GM04504 (cell line): ENCODE measurements at places on chromosomes 12 and 14.

- no peak for DNase-seq
Measured at GRCh38 chr14:50823762-50824636, 7.0 kb downstream of the NIN start.

GRCh38 chr14:45641541-45641940 lies 388.5 kb upstream of the MIS18BP1 start:
- no peak for DNase-seq

- no peak for DNase-seq
Measured at GRCh38 chr12:18443768-18444437, 182.6 kb downstream of the PIK3C2G start.

DNA sequence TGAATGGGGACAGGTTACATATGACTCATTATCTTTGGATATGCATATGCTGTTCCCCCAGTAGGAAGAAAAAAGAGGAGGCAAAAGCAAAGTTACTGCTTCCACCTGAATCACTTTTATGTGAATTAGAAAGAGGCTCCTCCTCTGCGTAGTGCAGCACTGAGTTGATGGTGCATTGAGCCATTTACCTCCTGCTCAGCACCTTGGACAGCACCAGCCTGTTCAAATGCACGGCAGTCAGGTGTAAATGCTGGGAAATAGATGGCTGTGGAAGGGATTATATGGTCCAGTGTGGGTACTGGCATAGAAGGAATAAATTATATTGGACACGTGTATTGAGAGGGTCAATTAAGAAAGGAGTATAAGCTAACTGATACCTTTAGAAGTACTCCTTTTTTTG lies 541.9 kb upstream of the SEL1L start:
- no peak for DNase-seq

GRCh38 chr12:19095331-19095730 lies 34.2 kb upstream of the PLEKHA5 start:
- DNase-seq, result no peak

DNA sequence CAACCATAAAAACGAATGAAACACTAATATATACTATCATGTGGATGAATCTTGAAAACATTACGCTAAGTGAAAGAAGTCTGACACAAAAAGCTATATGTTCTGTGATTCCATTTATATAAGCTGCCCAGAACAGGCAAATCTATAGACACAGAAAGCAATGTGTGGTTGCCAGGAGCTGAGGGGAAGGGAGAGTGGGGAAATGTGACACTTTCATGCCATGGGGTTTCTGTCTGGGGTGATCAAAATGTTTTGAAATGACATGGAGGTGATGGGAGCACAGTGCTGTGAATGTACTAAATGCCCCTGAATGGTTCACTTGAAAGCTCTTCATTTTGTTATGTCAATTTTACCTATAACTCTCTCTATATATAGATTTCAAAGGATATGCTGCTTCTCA lies 30.1 kb downstream of the ATG14 start:
- DNase-seq, result no peak

DNA sequence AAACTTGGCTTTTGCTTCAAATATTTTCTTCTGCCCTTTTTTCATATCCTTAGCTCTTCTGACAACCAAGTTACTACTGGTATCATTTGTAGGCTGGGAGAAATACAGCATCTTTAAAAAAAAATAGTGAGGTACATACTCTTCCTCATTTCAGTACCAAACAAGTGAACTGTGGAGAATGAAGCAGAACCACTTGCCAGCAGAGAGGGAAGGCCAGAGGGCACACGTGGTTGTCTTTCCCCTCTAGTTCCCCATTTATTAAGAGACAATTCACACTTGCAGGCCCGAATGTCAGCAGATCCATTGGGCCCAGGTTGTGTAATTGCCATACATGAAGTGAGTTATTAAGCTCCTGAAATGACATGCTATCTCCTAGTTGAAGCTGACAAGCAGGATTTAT lies 3.2 kb downstream of the SUSD6 start:
- no peak for DNase-seq

DNA sequence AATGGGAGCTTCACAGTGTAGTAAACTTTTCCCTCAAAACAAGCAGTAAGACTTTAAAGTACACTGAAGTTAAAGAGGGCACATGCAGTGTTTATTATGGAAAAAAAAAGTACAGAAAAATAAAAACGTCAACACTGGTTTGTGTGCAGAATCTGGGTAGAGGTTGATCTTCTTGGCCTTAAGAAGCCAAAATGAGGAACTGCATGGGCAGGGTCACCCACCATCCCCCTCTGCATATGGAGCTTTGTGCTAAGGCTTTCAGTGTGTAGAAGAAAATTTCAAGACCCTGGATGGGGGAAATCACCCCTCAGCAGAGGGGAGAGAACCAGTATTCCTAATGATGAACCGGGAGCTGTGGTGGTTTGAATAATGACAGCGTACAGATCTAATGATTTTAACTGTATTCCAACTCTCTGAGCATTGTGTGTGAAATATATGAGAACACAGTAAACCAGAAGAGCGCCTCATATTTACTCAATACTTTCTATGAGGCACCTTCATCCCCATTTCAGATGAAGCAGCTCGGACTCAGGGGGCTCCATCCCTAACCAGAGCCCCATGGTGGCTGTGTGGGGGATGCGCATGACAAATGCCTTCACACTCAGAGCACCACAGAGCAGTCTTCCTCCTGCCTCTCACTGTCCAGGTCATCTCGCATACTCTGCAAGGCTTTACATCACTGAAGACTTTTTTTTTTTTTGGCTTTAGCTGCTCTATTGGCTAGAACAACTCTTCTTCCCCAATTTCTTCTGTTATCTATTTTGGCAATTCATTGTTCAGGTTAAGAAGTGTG lies 33.4 kb downstream of the ACADS start:
- DNase-seq, result no peak

- DNase-seq, result no peak
Measured at GRCh38 chr12:55830601-55831446, 1.4 kb upstream of the DNAJC14 start.

DNA sequence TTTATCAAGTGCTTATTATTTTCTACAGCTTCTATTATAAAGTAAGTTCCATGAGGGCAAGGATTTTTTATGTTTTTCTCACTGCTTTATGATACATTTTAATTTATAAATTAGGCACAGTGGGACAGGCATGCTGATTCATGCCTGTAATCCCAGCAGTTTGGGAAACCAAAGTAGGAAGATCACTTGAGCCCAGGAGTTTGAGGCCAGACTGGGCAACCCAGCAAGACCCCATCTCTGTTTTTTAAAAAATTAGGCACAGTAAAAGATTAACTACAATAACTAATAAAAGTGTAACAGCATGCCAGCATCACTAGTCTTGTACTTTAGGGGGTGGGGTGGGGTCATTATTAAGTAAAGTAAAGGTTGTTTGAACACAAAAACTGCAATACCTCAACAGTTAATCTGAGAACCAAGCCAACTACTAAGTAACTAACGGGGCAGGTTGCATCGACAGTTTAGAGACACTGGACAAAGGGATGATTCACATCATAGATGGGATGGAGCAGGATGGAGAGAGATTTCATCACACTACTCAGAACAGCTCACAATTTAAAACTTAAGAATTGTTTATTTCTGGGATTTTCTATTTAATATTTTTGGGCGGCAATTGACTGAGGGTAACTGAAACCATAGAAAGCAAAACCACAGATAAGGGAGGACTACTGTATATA lies 119.5 kb downstream of the PLEKHA5 start:
- DNase-seq, result no peak

DNA sequence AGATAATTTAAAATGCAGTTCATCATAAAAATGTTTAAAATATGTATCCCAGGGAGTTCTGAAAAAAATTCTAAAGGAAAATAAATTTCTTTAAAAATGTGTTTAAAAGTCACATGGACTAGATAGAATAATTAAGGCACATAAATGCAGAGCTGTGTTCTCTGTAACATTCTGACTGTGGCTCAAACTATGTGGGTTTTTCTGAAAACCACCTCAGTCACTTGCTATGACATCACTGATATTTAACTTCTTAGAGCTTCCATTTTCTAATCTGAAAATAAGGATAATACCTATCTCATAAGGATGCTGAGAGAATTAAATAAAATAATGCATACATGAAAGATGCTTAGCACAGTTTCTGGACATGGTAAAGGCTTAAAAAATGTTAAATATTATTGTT lies 107.3 kb downstream of the SLC41A2 start:
- no peak for DNase-seq

DNA sequence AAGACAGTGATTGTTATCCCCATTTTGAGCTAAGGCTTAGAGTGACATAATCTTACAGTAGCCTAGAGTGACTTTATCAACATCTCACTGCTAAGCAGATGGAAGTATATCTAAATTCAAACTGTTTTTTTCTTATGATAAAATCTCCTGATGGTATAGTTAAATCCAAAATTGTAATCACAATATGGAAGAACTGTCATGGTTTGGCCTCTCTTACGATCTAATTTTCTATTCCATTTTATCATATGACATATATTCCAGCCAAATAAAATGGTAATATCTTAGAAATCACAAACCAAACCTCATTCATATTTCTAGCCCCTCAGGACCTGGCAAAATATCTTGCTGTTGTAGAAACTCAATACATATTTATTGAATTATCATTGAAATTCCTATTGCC lies 864.7 kb downstream of the SLC6A15 start:
- no peak for DNase-seq

DNA sequence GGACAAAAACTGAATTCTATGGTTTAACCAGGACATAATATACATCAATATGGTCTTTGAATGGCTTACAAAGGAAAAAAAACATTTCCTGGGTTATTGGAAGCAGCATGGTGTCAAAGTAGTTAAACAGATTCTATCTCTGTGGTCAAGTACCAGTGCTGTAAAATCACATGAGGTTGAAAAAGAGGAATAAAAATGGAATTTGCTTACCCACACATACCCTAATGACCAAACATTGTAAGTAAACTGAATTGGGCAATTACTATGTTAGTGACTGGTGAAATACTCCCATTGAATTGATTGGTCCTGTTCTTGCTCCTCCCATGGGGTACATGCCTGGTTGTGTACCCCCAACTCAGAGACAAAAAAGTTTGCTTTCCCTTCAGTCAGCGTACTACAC lies 19.6 kb downstream of the IFNG start:
- DNase-seq, result no peak

DNA sequence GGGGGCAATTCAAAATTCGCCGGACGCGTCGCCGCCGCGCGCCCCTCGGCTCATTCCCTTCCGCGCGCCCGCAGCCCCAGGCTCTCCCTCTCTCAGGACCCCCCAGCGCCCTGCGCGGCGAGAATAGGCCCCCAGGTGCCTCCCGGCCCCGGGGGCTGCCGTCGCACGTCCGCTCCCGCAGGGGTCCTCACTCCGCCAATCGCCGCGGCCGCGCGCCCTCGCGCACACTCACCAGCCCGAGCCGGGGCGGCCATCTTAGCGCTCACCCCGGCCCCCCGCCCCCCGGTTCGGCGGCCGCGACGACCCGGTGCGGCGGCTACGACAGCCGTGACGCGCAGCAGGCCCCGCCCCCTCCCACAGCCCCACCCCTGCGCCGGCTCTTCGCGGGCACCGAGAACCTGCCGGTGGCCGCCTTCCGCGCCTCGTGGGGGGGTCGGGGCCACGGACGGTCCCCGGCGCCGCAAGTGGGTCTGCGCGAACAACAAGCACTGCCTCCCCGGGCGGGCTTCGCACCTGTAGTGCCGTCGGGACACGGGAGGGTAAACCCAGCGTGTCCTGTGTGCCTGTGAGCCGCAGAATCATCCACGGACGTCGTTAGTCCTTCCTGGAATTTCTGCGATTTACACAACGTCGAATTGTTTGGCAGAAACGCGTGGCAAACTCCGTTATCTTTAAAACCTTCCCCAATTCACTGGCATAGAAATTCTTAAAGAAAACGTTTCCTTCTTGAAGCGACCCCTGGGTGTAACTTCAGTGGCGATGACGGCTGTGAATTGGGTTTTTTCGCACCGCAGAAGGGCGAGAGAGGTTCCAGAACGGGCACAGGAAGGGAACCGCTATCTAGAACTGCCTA lies 2.5 kb downstream of the USP44 start:
- no peak for DNase-seq

DNA sequence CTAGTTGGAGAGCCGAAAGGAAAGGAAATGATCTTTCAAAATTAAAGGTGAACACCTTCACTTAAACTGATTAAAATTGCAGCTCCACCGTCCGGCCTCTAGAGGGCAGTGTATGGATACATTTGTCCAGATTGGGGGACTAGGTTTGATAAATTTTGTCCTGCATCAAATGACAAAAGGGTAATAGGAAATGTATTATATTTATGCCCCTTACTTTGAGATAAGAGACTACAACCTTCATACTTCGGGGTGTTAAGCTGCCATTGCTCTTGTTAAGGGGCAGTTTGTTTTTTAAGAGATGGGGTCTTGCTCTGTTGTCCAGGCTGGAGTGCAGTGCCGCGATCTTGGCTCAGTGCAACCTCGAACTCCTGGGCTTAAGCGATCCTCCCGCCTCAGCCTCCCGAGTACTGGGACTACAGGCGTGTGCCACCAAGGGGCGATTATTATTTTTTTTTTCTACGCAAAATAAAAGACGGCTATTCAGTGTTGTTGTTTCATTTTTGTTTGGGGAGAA lies 818 bp upstream of the SUOX start:
- DNase-seq, result peak; percentile 28

DNA sequence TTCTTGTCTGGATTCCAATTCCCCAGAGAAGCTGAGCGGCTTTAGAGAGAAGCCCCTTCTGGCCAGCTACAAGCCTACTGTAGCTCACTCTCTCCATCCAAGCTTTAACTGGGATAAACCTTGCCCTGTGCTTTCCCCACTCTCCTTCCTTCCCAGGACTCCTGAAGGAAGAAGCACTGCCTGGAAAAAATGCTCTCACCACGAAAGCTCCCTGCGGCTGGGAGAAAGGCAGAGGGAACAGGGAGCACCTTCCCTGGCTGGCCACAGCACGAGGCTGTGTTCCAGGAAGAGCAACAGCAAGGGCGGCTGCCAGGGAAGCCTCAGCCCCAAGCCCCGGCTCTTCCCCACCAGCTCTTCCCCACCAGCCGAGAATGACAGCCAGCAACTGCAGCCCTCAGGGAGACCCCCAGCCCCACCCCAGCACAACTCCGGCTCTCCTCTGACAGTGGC lies 40.8 kb upstream of the PNMA1 start:
- peak; percentile 42 for DNase-seq

DNA sequence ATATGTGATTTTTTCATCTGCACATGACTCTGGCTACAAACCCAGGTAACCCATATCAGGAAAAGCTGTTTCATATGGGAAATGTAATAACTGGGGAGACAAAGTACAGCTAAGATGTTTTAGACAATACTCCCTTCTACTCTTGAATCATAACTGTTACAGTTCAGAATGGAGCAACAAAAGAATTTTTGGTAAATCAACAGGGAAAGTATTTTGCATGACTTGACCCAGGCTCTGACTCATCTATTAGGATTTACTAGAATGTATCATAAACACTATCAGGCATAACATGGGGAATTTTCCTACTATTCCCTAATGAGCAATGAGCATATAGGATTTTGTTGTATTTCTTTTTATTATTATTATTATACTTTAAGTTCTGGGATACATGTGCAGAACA lies 553.0 kb downstream of the SLC16A7 start:
- DNase-seq, result peak; percentile 58
